ENCODE measurements at places on chromosomes 4 and X.

- no peak for DNase-seq
Observed at GRCh38 chrX:52280812-52281211, 88.0 kb upstream of the XAGE2 start.

DNA sequence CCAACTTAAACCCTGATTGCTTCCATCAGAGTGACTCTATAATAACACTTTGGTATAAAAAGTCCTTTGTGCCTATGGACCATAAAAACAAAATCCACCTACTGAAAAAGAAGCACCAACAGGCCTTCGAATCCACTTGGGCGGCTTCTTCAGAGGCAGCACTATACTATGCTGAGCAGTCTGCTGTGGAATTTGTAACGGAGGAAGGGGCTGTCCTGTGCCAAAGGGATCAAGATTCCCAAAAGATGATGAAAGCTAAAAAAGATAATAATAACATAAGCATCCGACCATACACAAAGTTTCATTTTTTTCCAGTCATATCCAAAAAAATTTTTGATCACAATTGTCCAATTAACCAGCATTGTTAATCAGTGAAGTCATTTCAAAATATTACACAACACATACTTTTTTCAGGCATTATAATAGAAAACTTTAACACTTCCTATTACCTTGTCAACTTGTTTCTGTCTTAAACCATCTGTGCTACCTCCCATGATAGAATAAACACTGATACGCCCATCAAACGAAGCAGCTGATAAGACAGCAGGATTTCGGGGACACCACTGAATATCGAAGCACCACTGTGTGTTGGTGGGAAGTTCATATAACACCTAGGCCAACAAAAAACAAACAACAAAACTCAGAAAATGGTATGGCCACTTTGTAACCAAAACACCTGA lies 24.1 kb downstream of the SEC31A start:
- no peak for DNase-seq

DNA sequence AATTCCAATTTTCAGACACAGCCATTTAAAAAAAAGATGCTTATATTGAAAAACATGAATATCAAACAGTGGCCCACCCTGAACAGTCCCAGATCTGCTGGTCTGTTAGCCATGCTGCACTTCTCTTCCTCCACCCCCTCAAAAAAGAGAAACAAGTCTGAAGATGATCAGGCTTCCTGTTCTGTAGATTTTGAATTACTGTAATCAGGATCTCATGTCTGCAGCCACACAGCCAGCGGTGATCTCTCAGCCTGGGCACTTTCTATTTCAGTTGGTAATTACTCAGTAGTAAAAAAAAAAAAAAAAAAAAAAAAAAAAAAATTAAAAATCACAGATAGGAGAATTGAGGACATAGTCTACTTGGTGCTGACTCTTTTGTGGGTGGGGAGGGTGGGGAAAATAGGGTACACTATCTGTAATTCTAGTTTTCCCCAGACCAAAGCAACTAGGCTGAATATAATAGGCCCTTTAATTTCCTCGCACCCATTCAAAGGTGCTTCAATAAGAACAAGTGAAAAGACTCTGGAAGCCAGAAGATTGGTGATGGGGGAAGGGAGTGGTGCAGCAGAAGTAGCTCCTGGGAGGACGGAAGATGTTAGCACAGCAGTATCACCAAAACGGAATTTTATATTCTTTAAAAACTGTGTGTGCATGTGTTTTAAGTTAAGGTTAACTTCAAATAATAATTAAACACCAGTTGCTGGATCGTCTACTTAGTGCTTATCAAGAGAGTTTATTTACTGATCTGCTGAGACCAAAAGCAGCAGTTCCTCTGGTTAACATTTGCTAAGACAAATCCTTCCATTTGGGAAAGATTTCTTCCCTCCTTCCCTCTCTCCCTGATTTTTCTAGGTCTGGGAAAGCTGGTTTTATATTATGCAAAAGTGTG lies 47.0 kb downstream of the SPRY1 start:
- DNase-seq = no peak

DNA sequence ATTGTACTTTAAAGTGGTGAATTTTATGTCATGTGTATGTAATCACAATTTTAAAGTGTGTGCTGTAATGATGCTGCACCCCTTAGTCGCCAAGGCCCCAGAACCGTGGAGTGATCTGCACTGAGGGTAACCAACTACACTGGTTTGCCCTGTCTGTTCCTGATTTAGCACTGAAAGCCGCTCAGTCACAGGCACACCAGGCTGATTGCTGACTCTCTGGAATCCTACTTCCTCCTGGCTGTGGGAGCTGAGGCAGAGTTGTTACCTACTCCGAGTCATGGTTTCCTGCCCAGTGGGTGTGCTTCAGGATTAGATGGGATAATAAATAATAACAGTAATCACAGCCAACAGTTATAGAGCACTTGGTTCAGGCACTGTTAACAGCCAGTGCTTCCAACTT lies 645.4 kb downstream of the BCOR start:
- DNase-seq = no peak

- no peak for DNase-seq
Observed at GRCh38 chrX:130172127-130172845, 524 bp downstream of the RAB33A start.

DNA sequence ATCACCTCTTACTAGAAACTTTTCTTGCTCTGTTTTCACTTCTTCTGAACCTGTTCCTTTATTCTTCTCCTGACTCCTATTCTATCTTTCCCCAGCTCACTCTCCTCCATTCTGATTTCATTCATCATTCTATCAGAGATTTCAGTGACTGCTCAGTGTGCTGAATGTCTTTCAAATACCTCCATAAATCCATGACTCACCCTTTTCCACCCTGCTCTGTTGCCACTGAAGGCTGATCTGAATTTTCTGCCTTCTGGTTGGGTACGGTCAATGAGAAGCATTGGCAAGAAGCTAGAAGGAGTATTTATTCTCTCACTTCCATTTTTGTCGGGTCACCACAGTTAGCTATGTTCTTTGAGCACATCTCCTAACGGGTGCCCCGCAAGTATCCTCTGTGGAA lies 265.9 kb downstream of the CBLL2 start:
- no peak for DNase-seq

DNA sequence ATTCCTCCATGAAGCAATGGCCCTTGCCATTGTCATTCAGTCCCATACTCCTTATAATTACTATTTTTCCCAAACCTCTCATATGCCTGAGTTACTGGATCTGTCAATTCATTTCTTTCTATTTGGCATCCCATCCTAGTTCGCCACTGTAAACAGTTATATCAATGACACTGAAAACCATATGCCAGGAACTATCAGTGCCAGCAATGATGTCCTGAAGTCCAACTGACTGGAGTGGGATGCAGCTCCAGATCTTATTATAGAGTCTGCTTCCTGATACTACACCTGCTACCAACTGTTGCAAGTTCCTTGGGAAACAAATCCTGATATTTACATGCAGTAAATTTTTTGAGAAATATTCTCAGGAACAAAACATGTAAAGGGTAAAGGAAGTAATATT lies 27.0 kb upstream of the BANK1 start:
- DNase-seq = no peak

DNA sequence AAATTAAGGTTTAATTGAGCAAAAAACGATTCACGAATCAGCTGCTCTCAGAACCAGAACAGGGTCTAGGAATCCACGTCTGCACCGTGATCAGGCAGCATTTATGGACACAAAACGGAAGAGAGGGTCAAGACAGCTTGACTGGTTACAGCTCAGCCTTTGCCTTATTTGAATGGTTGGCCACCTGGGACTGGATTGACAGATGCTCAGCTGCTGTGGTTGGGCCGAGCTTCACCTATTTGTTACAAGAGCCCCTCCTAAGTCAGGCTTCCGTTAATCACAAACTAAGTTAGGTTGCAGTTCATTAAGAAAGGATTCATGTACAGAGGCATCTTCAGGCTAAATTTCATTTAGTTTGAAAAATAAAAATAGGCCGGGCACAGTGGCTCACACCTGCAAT lies 50.6 kb upstream of the MAN2B2 start:
- DNase-seq = no peak

DNA sequence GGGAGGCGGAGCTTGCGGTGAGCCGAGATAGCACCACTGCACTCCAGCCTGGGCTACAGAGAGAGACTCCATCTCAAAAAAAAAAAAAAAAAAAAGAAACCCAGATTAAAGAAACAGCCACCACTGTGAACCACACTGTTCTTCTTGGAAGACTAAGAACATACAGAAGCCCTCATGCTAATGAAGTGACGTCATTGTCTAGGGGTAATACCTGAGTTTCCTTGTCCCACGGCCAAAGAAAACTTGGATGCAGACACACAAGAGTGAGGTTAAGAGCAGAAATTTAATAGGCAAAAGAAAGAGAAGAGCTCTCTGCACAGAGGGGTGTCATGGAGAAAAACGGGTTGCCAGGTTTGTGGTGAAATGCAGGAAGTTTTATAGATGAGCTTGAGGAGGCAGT lies 691.6 kb downstream of the NLGN4X start:
- no peak for DNase-seq

- DNase-seq = no peak
Observed at GRCh38 chrX:41445171-41445570, 2.0 kb upstream of the NYX start.

- no peak for DNase-seq
Observed at GRCh38 chrX:71321731-71322130, 20.2 kb downstream of the ITGB1BP2 start.

GRCh38 chrX:136015016-136015415 lies 29.8 kb downstream of the SLC9A6 start:
- DNase-seq = no peak

DNA sequence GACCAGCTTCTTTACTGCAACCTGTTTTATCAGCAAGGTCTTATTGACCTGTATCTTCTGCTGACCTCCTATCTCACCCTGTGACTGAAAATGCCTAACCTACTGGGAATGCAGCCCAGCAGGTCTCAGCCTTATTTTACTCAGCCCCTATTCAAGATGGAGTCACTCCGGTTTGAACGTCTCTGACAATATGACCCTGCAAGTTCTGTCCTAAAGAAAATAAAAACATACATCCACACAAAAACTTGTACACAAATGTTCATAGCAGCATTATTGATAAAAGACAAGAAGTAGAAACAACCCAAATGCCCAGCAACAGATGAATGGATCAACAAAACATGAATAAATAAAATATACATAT lies 59.5 kb upstream of the FAM9C start:
- no peak for DNase-seq

DNA sequence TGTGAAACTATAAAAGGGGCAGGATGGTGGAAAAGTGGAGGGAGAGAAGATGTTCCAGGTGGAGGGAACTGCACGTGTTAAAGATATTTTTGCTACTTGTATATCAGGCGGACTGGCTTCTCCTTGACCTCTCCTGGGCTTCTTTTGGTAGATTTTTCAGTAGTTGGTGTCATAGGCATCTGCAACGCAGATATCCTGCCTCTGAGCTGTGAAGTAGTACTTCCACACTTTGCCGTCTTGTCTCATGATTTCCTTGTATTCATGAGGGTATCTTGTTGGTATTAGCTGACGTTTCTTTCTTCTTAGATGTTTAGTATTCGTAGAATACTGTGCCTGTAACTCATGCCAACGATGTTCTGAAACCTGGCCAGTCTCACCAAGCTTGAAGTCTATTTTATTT lies 81.0 kb downstream of the WWC2 start:
- DNase-seq = no peak

GRCh38 chrX:9241427-9241826 lies 207.5 kb upstream of the FAM9B start:
- DNase-seq = no peak

DNA sequence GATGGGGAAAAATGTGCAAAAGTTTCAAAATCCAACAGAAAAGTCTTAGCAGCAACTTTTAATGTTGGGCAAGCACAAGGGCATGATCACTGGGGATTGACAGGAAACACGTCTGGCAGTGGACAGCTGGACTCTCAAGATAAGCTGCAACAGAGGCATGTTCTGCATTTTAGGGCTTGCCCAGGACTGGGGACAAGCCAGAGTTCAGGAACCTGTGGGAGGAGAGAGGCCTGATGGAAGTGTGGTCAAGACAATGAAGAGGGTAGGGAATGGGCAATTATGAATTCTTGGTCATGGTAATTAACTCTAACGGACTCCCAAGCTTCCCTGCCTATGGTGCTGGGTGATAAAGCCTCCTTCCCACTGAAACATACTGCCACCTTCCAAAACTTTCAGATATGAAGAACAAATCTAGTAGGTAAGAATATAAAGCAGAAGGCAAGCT lies 48.4 kb downstream of the ANXA3 start:
- DNase-seq = no peak

GRCh38 chrX:65720381-65720964 lies 53.0 kb downstream of the MSN start:
- DNase-seq = no peak

DNA sequence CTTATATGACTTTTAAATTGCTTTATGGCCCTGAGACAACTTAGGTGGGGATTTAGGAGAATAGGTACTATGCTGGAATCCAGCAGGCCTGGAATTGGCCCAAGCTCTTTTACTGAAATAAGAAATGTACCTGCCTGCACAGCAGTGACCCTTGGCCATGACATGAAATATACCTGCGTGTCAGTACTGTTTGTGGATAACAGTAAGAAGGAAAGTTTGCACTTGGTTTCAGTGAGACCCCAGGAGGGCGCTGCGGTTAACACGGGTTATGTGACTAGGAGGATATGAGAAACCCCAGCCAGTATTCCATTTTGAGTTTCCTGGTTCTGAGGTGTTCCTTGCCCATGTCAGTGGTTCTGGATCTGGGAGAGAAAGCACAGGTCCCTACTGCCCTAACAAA lies 5.3 kb downstream of the MTM1 start:
- no peak for DNase-seq

GRCh38 chrX:41705680-41706374 lies 17.1 kb downstream of the GPR34 start:
- DNase-seq = no peak

GRCh38 chr4:128917781-128918180 lies 108.3 kb downstream of the JADE1 start:
- no peak for DNase-seq

DNA sequence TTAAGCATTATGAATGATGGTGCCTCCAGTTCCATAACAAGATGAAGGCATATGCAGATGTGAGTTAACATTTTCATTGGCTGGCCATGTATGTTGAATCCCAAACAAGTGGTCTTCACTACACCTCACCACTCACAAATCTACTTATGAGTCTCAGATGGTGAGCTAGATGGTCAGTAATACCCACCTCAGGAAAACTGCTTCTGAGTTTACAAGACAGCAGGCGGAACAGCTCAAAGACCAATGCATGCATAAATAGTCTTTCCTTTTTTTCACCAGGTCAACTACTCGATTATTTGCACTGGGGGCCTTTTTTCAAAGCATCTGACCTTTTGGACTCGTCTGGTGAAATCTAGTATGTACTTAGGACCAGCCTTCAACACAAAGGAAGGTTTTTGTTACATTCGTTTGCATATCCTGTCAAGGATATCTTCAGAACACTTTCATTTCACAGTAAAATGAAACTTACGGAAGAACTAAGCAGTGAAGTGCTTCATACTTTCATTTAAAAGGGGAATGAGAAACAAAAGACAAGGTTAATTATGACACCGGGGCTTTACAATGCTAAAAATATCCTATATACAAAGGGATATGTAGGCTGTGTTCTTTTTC lies 23.1 kb upstream of the TLR7 start:
- DNase-seq = no peak

GRCh38 chr4:43987331-43987944 lies 461.2 kb downstream of the KCTD8 start:
- DNase-seq = no peak
